ENCODE measurements at places on chromosomes 3 and 15.
A peak's percentile ranks its signal among the peaks of the same experiment; 100 is the strongest.

GRCh38 chr15:55322467-55322866 lies 3.4 kb downstream of the PIGB start:
- no peak for DNase-seq

- DNase-seq: peak; percentile 30
Measured at GRCh38 chr15:62945760-62946159, 96.8 kb upstream of the TPM1 start.

DNA sequence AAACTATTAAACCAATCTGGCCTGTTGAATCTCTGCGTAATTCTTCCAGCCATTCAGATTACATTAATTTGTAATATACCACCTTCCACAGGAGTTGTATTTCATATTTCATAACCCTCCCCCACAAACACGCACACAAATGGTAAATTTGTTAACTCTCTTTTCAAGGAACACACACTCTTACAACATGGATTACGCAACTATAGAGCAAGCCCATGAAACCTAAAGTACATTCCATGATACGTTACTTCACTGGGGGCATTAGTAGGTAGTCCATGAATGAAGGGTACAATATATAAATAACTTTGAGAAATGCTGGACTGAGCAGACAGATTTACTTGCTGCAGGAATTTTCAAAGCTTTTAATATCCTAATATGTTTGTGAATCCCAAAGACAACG lies 65.0 kb downstream of the TRIM69 start:
- DNase-seq: no peak

GRCh38 chr3:122628567-122628966 lies 51.1 kb downstream of the PARP15 start:
- no peak for DNase-seq

- DNase-seq: no peak
Measured at GRCh38 chr15:94327356-94327936, 96.1 kb downstream of the MCTP2 start.

DNA sequence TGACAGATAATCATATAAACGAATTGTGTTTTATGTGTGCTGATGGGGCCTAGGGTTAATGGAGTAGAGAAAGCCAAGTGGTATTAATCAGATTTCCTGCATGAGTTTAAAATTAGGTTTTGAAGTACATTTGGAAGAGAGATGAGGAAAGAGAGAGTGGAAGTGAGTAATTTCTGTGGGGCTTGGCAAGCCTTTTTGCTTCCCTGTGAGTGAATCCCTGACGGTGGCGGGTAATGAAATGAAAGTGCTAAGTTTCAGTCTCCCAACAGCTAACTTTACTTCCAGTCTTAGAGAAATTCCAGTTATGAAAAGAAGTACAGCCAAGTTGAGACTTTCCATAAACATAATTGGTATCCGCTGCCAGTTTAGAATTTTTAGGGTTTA lies 139.4 kb downstream of the BBX start:
- no peak for DNase-seq

DNA sequence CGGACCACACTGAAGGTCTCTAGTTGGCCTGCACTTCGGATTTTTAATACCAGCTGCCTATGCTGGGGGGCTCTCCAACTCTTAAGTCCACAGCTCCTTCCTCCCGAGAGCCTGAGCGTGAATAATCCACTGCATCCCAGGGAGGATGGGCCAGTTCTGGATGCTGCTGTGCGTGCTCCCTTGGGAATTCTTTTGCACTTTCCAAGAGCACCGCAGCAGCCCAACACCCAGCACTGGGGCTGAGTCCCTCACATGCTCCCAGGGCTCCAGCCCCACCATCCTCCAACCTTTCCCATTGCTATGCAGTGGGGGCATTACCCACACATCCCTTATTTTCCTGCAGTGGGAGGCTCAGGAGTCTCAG lies 136.4 kb upstream of the IQSEC1 start:
- DNase-seq: no peak

DNA sequence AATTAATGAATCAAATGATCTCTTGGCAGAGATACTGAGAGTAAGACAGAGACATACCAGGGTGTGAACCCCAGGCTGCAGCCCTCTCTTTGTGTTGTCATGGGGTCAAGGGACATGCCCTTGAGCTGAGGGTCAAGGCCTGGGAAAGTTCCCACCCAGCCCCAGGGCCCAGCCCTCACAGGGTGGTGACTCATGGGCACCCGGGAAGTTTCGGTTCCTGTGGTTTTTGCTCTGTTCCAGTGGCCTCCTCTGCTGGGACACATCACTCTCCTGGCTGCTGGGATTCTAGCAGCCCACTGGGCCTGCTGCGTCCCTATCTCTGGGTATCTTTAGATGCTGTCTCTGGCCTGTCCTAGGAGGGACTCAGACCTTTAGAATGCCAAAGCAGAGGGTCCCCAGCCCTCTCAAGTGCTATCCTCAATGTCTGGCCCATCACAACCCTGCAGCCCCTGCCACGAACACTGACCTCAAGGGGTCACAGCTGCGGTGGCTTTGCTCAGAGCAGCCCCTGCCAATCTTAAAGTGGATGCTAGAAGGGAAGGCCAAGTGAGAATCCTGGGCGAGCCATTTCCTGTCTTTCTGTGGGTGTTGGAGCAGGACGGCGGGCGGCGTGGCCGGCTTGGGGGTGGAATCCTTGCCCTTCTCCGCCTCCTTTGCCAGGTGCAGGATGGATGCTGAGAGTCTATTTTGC lies 148.4 kb upstream of the TLE3 start:
- no peak for DNase-seq

All from mesothelial cell of epicardium (in vitro differentiated cells).